ENCODE measurements at places on chromosomes 16 and 17.

DNA sequence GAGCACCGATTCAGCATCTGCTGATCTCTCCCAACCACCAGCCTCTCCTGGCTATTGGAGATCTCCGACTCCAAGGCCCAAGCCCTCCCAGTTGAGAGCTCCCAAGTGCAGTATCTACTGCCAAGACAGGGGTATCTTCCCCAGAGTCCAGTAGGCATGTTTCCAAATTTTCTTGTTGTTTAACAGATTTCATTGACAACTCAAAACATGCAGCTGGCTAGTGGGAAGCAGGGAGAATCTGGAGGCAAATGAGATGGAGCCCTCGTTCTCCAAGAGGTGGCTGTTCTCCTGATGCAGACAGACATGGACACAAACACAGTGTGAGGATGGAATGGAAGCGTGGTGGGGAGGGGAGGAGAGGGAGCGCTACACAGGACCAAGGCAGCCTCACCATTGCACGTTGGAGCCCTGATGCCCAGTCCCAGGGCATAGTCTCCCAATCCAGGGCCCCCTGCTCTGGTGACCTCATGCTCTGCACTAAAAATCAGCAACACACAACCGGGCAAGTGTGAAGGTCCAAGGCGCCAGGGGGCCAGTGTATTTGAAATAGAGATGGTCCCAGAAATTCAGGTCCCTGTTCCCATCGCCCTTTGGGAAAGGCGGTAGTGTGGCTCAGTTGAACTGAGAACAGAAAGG lies 31.7 kb downstream of the SMARCE1 start:
- no peak for DNase-seq

GRCh38 chr17:39979893-39980350 lies 685 bp upstream of the PSMD3 start:
- no peak for DNase-seq

- no peak for DNase-seq
These were observed 49.0 kb upstream of the PIK3R6 start for GRCh38 chr17:8916466-8916865.

- DNase-seq: no peak
These were observed 1.9 kb upstream of the YBX2 start for GRCh38 chr17:7296189-7296861.

GRCh38 chr16:51306116-51306515 lies 155.0 kb upstream of the SALL1 start:
- DNase-seq: no peak

- no peak for DNase-seq
These were observed 30.1 kb upstream of the DYNLL2 start for GRCh38 chr17:58052945-58053715.
